ENCODE measurements at places on chromosomes 2 and 18.

GRCh38 chr18:55013685-55014084 is 54.4 kb upstream of the CCDC68 start:
- no peak for DNase-seq

- DNase-seq: peak; percentile 64
These were observed 127.9 kb upstream of the SH3BP4 start for GRCh38 chr2:234823877-234824376.

DNA sequence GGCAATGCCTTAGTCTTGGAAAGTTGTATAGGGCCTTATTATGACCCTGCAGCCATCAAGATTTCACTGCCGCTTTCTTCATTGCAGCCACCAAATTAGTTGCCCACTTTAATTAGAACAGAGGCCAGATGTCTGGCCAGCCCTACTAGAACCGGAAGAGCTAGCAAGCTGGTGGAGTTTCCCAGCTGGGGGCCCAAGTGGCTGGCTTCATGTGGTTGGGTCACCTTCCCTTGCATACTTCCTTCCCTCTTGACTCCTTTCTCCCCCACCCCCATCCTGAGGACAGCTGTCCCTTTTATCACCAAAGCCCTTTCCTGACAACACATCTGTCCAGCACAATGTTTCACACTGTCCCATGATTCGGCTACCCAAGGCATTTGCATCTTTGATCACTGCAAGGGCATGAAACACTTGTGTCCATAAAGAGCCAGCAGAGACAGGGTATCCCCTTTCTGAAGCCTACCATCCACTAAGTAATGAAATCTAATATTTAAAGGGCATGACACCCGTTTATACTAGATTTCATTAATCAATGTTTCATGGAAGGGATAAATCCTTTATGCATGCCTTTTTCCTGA is 187.2 kb downstream of the BCL11A start:
- DNase-seq: no peak

DNA sequence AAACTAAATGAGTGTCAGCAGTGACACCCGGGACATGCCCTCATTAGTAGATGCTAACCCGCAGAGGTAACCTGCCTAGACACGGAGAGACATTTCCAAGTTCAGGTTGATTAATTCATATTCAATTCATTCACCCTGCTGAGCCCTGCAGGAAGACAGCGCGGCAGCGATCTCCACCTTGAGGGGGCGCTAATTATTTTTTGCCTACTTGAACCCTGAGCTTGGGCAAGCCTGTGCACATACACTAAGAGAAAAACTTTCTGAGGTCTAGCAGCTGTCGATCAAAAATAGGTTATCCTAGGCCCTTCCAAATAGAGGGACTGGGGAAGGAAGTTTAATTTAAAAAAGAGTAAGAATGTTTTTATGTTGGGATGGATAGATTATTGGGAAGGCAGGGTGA is 1.3 kb upstream of the LYPD6 start:
- no peak for DNase-seq

Data from right kidney (tissue), 9 donors.